ENCODE measurements at places on chromosomes 16 and 17. TPM values are rescaled to one million over a fixed set of nuclear protein-coding genes. Genes with fewer than 3 reads are reported as not detected.
A peak's percentile ranks its signal among the peaks of the same experiment; 100 is the strongest.

DNA sequence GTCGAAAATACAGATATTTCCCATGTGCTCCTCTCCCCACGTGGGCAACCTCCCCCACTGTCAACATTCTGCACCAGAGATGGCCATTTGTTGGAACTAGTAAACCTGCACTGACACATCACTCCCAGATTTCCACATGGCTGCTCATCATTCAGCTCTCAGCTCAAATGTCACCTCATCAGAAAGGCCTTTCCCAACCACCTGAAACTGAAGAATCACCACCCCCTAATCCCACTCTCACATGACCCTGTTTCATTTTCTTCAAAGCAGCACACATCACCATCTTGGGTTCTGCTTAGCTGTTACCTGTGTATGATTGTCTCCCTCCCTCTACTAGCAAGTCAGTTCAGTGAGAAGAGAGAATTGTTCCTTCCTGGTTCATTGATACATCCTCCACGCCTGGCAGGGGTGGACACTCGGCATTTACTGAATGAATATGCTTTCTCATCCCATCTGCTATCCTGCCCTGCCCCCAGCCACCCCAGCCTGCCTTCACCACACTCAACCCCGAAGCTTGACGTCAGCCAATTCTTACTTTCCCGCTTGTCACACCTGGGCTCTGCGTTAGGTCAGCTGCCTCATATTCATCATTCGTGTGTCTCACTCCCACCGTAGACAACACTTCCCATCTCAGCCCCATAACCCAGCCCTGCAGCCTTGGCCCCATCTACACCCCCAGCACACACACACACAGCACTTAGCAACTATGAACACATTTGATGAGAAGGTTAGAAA, 1.5 kb downstream of the C17orf114 start:
- peak; percentile 60 for DNase-seq

DNA sequence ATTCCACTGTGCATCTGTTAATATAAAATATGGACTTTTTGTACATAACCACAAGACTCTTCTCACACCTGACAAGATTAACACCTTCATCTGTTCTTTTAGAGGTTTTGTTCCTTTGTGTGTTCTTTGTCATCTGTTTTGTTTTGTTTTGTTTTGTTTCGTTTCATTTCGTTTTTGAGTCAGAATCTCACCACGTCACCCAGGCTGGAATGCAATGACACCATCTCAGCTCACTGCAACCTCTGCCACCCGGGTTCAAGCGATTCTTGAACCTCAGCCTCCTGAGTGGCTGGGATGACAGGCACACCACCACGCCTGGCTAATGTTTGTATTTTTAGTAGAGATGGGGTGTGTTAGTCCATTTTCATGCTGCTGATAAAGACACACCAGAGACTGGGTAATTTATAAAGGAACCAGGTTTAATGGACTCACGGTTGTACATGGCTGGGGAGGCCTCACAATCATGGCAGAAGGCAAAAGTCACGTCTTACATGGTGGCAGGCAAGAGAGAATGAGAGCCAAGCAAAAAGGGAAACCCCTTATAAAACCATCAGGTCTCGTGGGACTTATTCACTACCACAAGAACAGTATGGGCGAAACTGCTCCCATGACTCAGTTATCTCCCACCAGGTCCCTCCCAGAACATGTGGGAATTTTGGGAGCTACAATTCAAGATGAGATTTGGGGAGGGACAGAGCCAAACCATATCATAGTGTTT, 22.3 kb downstream of the C16orf90 start:
- no peak for DNase-seq

GRCh38 chr17:78592991-78593329, 15.8 kb upstream of the DNAH17 start:
- no peak for DNase-seq

- DNase-seq, result no peak
Observed at GRCh38 chr17:8924595-8924994, 40.9 kb downstream of the PIK3R5 start.

GRCh38 chr17:68701046-68701445, 99.9 kb upstream of the FAM20A start:
- DNase-seq, result no peak

DNA sequence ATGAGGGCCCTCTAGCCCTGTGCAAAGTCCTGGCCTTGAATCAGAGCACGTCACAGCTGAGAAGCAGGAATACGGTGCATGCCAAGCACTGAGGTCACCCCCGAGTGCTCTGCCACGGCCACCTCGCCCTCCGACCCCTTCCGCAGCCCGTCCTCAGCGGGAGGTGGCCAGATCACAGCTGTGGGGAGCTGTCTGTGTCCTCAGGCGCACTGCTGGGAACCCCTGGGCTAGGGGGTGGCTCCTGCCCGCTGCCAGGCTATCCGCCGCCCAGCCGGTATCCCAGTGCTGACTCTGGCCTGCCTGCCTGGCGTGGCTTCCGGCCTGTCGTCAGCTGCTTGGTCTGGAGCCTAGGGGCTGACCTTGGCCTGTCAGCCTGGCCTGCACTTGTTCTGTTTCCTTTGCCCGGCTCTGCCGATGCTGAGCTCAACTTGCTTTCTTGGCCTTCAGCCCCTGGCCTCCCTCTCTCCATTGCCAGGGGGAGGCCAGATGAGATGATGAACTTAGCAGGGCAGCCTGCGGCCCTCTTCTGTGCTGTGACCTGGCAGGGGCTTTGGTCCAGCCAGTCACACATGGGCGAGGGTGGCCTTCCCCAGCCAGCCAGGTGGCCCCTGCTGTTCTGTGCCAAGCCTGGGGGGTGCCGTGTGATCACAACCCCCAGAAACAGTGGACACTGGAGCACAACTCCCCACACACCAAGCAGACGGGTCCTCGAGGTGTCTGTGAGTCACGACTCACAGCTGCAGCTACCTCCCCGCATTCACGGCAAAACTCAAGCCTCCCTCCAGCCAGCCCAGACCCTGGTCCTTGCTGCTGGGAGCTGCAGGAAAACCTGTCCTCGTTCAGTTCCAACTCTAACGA, 77.3 kb downstream of the ZDHHC7 start:
- DNase-seq, result no peak

DNA sequence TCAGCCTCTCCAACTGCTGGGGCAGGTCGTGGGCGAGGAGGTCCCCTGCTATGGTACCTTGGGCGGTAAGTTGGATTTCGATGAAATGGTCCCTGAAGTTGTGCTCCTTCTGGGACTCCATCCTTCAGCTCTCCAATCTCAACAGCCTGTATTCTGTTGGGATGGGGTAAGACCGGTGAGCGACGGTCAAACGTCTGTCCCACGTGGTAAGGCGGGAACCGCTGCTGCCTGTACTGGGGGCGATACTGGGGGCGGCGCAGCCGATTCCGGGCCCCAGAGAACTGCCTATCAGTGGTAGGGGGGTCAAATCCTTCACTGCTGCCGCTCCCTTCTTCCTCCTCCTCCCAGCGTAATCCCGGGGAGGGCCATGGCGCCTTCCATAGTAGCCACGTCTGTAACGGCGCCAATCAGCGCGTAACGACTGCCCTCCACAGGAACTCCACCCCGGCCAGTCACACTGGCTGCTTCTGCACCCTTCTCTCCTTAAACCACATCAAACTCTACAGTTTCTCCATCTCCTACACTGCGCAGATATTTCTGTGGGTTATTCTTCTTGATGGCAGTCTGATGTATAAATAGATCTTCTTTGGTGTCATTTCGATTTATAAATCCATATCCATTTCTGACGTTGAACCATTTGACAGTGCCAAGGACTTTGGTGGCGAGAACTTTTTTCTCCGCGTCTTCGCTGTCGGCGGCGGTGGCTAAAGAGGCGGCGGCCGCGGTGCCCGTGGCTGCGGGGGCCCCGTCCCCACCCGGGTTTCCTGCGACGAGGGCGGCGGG, 41.1 kb downstream of the AHSP start:
- DNase-seq, result peak; percentile 35

GRCh38 chr16:57732714-57733113, 2.9 kb upstream of the KATNB1 start:
- peak; percentile 8 for DNase-seq

DNA sequence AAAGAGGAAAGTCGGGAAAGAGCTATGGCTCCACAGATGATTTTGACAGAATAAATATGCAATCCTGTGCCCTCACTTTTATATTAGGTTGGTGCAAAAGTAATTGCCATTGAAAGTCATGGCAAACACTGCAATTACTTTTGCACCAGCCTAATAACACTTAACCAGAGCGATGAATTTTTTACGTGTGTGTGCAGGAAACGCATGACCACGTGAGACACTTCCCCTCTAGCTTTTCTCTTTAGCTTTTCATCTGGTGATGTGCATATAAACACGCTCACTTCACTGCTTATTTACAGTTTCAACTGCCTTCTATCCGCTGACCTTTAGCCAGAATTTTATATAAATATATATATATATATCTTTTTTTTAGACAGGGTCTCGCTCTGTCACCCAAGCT, 216.3 kb upstream of the PSMD7 start:
- no peak for DNase-seq

DNA sequence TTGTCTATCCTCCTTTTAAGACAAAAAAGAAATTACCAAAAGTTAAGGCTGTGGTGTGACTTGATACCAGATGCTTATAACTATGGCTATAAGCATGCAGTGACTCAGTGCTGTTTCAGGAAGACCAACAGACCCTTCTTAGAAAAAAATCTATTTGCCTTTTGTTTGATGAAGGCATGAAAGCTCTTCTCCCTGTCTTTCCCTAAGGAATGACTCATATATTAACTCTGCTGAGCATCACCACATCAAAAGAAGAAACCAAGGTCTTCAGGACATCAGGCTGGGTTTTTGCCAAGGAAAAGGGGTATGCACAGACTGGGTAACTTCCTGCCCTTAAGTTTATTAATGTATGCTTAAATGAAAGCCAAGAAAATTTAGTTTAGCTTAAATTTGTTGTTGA, 47.1 kb downstream of the VMP1 start:
- DNase-seq, result peak; percentile 24

DNA sequence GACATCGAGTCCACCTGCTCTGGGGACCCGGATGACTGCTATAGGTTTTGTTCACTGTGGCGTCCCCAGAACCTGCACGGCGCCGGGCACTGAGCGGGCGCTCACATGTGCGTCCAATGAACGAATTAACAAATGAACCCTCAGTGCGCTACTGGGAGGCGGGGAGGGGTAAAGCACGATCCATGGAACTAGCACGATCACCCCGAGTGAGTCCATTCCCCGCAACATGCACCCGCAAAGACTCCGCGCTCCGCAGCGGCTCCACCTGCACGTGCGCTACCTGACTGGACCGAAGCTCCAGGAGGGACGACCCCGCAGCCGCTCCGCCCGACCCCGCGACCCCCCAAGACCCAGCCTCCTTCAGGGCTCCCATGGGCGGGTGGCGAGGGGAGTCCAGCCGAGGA, 491 bp downstream of the TRAP1 start:
- peak; percentile 40 for DNase-seq

SPDYE4 gene
- not detected for total RNA-seq

HIRIP3 gene
- 16.0 TPM for total RNA-seq

IGFALS gene
- 1.4 TPM for total RNA-seq

NHLRC4 gene
- total RNA-seq, result 3.3 TPM

USP32 gene
- 53.1 TPM for total RNA-seq

KRT31 gene
- total RNA-seq, result not detected
